ENCODE measurements at places on chromosomes 13 and 19.

DNA sequence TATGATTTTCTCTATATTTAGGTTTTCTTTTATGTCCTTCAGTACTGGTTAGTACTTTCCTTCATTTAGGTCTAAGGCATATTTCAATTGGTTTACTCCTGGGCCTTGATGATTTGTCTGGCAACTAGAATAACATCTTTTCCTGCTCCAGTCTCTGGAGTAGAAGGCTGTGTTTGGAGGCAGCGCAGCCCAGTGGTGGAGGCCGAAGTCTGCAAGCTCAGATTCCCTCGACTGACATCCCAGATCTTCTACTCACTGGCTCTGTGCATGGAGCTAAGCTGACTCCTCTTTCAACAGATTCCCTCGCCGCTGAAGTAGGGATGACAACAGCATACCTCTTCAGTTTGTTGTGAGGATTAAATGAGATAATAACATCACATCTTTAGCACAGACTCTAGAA, 141.0 kb downstream of the RAP2A start:
- DNase-seq = no peak

DNA sequence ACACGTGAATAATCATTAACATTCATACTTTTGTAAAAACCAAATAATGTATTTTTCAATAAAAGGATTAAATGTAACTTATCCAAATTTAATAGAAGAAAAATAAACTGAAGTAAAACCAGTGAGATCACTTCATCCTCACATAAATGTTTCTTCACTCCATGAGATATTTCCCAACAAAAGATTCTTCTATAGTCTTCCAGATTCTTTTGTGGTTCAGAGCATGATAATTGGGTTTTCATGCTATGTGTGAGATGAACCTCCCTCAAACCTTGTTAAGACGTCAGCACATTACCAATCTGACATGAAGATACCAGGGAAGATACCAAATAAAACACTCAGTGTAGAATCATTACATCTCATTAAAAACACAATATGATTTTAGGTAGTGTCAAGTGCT, 62.9 kb upstream of the OXGR1 start:
- no peak for DNase-seq

DNA sequence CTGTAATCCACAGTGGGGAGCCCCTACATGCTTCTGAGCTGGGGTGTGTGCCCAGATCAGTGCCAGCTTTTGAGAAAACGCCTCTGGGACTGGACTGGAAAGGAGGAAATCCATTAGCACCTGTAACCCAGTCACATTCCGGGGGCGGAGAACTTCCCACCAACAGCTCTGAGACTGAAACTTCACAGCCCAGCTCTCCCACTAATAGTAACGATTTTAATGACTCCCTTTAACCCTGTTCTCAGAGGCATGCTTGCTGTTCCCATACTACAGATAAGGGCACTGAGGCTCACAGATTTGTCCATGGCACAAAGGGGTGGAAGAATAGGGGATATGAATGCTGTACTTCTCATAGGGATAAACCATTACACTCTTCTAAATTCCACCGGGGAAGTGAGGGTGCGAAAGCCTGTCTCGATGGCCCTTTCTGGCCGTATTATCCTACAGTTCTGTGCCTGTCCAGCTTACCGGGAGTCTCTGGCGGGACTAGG, 851 bp downstream of the FBXO46 start:
- DNase-seq = no peak

DNA sequence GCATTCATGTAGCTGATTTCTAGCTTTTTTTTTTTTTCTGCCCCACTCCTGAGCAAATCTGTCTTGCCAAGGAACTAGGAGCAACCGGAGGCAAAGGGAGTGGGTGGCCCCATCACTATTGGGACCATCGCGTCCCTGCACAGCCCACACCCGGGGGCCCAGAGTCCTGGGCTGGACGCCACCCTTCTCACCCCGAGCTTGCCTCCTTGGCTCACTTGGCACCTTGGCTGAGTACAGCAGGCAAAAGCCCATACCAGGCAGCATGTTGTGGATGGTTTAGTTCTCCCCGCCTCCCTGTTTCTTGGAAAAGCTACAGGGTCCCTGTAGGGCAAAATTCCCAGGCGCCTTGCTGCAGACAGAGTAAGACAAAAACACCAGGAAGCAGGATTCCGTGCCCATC, 13.7 kb downstream of the SMIM24 start:
- no peak for DNase-seq

- DNase-seq = peak; percentile 98
Observed at GRCh38 chr19:40750874-40751537, at the start of gene SNRPA. Gene SNRPA, plus strand, starts transcription at chr19:40751203. Its CDS starts 206 bp downstream, at chr19:40751409.

DNA sequence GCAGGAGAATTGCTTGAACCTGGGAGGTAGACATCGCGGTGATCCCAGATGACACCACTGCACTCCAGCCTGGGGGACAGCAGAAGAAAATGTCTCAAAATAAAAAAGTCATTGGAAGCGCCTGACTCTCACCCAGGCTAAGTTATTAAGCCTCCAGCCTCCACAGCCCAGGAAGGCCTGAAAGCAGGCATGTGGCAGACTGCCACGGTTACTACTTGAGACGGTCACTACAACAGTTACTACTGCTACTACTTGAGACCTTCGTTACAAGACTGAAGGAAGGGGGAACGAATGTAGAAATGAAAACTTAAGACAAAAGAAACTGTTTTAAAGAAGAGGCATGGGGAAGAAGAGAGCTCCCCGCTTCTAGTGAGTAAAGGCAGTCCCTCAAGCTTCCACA, 9.6 kb downstream of the PRR22 start:
- DNase-seq = no peak

- DNase-seq = peak; percentile 31
Observed at GRCh38 chr13:48561466-48562235, 28.8 kb upstream of the RCBTB2 start.

DNA sequence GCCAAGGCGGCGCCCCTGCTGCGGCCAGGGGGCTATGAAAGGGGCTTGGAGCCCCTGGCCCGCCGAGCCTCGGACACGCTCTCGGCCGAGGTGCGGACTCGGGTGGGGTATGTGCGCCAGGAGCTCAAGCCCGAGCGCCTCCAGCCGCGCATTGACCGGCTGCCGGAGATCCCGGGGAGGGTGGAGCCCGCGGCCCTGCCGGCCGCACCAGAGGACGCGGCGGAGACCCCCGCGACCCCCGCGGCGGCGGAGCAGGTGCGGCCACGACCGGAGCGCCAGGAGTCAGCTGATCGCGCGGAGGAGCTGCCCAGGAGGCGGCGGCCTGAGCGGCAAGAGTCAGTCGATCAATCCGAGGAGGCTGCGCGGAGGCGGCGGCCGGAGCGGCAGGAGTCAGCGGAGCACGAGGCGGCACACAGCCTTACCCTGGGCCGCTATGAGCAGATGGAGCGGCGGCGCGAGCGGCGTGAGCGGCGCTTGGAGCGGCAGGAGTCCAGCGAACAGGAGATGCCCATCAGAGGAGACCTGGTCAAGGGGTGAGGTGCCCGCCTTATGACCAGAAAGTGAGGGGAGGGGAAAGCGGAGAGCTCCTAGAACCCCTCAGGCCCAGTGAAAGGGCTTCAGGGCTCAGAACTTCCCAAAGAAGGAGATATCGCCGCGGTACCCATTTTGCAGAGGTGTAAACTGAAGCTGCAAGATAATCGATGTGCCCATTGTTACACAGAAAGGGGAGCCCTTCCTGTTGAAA, 8.8 kb upstream of the SHKBP1 start:
- DNase-seq = no peak

- peak; percentile 61 for DNase-seq
Observed at GRCh38 chr19:3479177-3479833, 1.0 kb downstream of the SMIM24 start.

GRCh38 chr19:8512115-8512967, 1.6 kb downstream of the ZNF414 start:
- no peak for DNase-seq

- no peak for DNase-seq
Observed at GRCh38 chr19:1987197-1988187, 28.0 kb downstream of the BTBD2 start.

GRCh38 chr19:18700501-18701249, 17.2 kb downstream of the CRTC1 start:
- DNase-seq = peak; percentile 55

DNA sequence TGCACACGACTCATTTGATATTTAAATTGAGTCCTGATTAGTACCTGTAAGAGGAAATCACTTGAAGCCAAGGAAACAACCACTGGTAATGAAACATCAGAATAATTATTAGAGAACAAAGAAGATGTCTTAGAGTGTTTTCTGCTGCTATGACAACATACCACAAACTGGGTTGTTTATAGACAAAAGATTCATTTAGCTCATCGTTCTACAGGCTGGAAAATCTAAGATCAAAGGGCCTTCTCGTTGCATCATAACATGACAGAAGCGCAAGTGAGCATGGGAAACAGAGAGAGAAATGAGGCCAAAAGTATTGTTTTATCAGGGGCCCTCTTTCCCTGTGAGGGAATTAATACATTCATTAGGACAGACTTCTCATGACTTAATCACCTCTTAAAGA, 1024.0 kb upstream of the PCDH9 start:
- no peak for DNase-seq

DNA sequence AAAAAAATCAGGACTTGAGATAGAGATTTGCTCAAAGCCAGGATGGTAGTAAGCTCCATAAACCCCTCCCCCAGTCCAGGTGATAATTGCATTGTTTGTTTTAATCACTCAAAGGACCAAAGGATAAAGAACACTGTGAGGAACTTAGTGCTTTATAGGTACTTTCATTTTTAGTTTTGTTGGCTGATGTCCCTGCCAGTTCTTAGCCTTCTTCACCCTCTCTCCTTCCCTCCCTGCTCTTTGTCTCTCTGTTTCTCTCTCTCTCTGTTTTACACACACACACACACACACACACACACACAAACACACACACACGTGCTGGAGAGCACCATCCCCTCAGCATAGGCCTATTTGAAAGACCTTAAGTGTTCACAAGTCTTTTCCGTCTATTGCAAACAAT, 5.2 kb downstream of the FRY start:
- no peak for DNase-seq

DNA sequence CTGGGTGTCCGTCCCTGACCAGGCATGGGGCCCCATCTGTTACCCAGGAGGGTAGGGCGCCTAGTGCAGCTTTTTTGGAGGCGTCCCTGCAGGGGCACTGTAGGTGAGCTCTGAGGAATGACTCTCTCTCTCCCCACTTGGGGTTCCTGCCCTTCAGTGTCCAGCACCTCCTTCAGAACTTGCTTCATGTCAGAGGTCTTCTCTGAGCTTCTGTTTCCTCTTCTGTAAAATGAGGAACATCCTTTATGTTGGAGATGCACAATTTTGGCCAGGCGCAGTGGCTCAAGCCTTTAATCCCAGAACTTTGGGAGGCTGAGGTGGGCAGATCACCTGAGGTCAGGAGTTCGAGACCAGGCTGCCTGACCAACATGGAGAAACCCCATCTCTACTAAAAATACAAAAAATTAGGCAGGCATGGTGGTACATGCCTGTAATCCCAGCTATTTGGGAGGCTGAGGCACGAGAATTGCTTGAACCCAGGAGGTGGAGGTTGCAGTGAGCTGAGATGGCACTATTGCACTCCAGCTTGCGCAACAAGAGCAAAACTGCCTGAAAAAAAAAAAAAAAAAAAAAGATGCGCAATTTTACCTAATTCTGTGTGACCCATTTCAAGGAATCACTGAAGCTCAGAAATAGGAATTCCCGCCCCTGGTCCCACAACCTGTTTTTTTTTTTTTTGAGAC, 15.2 kb upstream of the PIK3R2 start:
- DNase-seq = no peak

GRCh38 chr13:33227927-33228647, 57.5 kb downstream of the STARD13 start:
- no peak for DNase-seq

DNA sequence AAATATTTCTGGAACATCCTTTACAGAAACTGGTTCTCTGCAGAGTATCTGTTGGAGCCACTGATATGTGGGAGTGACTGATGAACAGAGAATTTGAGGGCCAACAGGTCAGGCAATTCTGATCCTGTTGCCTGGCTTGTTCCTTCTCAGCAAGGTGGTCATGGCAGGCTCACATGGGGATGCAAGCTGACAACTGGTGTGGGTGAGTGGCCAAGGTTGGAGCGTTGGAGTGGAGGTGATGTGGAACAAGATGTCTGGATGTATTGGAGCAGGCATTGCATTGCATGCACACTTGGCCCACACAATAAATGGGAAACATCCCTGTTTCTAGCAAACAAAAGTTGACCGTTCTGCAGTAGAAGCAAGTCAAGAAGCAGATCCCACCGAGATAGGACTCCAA, 380.7 kb downstream of the ZNF536 start:
- no peak for DNase-seq

- peak; percentile 86 for DNase-seq
Observed at GRCh38 chr19:1132552-1133383, 29.0 kb downstream of the GPX4 start.

- DNase-seq = no peak
Observed at GRCh38 chr19:49799798-49800376, 13.2 kb downstream of the FUZ start.

DNA sequence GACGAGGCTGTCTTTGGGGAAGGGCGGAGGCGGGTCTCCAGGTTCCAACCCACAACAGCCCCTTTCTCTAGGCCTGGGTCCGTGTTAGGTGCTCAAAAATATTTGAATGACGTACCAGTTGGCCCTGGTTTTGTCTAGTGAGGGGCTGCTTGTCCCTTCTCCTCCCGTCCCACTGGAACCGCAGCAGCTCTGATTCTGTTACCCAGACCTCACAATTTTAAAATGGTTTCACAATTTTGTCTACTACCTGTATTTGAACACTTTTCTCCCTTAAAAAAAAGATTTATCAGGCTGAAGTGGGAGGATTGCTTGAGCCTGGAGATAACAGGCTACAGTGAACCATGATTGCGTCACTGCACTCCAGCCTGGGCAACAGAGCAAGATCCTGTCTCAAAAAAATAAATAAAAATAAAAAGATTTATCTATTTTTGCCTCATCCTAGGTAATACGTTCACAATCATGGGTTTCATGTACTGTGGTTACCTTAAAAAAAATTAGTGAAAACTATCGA, 1.3 kb upstream of the IRF2BP1 start:
- DNase-seq = no peak

GRCh38 chr19:54464630-54465425, 1.2 kb upstream of the LENG9 start:
- DNase-seq = peak; percentile 81

DNA sequence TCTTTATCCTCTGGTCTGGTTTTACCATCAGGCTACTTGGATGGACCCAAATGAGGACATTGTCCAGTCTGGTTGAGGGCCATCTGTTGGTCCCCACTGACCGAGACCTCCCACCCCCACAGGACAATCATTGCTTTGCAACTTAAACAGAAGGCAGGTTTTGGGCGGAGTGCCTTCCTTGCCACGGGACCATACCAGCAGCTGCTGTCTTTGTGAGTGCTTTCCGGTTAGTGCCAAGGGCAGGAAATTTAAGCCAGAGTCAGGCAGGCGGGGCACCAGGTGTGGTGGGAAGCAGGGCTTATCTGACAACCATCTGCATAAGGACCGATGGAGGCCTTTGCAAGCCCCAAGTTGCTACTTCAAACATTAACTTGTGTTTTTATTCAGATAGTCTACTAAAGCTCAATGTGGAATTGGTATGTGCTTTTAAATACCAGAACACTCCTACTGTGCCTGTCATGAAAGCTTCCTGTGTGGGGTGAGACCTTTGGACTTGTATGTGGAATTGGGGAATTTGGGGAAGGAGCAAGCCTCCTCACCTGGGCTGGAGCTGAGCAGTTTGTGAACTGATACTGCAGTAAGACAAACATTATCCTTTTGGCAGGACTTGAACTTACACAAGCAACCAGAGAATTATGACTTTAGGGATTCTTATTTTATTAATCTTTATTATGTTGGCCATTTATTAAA, 39.3 kb upstream of the UBE2L5 start:
- no peak for DNase-seq

GRCh38 chr13:109307027-109307426, 479.4 kb downstream of the IRS2 start:
- DNase-seq = no peak

All from immature natural killer cell (primary cell).